Inflammatory macrophage treated with lipopolysaccharide for 4 hours (primary cell): ENCODE measurements at places on chromosomes 11 and 22.

- no peak for DNase-seq
Measured at GRCh38 chr11:77374108-77374507, 72.6 kb upstream of the GDPD4 start.

DNA sequence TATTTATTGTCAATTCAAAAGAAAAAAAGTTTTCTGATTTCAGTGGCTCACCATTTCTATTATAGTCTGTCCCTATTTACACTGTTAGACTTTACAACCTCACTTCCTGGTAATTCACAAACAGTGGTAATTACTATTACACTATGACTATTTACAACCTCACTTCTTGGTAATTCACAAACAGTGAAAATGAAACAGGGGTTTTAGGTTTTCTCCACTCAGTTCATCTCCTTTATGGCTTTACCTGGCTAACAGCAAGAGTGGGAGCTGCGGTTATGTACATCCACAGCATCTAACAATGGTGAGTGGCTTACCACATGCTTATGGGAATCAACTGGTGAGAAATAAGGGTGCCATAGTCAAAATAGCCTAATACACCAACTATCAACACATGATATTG, 166.4 kb downstream of the CASP12 start:
- no peak for DNase-seq

DNA sequence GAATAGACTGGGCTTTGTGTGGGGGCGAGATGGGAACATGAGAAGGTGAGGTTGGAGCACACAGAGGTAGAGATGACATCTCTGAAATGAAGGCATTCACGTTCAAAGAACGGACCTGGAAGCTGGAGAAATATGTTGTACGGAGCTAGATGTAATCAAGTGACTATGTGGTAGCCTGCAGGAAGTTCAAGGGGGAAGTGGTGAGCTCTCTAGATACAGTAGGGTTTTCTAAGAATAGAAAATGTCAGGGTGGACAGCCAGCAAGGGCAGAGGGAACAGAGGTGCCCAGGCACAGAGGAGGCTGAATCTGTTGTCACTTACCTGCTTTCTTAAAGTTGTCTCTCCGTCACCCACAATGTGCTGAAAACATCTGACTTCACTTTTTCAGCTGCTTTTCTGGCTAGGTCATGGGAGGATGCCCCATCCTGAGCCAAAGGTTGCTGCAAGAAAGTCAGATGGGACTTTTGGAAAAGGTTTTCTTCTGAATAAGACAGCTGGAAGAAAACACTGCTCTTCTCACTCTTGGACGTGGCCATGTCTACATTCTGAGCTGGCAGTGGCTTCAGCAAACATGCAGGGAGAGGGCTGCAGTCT, 171.5 kb upstream of the B3GAT1 start:
- peak; percentile 58 for DNase-seq

- peak; percentile 32 for DNase-seq
Measured at GRCh38 chr22:40176921-40177737, 596 bp upstream of the TNRC6B start.

DNA sequence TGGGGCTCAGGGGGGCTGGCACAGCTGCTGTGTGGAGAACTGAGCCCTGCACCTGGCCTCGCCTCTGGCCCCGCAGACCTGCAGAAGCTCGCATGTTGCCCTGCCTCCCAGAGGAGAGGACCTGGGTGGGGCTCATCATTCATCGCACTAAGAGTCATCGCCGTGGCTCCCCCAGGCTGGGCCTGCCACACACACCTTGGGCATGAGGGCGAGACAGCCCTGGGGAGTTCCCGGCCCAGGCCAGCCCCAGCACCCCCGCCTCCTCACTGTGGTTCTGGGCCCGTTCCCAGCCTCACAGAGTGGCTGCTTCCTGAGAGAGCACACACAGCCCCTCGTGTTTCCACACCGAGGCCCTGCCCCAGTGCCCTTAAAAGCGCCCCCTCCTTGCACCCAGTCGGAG, 694.6 kb downstream of the TBC1D22A start:
- no peak for DNase-seq

DNA sequence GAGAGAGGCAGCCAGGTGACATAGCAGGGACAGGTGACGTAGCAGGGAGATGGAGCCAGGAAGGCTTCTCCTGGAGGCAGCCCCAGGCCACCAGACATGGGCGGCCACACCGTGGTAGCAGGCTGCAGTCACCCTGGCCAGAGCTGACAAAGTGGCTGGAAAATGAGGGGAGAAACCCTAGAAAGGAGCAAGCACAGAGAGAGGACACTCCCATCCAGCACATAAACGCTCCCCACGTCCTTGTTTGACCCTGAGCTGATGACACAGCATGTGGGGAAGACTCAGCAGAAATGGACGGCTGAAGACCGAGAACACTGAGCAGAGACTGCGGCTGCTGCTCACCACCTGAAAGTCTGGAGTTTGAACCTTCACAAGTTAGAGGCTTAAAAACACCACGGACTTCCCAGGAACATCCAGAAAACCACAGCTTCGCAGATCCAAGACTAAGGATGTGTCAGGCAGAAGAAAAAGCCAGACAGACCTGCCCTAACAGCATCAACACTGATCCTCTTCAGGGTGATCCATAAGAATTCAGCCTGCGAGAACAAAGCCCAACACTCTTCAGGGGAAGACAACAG, 28.7 kb downstream of the DRD4 start:
- no peak for DNase-seq

DNA sequence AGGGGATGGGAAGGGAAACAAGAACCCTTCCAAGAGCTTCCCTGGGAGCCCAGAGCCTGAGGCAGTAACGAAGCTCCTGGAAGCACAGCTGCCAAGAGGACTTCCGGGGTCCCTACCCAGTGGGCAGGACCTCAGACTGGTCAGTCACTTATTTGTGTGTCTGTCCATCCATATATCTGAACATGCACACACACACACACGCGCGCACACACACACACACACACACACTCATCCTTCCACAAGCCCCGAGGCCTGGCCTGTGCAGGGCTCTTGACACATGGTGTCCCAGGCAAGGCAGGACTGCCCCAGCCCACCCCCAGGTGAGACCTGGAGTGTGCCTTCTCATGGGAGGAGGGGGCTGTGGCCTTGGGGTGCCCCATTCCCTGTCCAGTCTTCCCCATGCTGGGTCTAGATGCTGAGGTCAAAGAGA, 44.9 kb downstream of the IGLL5 start:
- no peak for DNase-seq
